Forelimb muscle (tissue), 1 donor: ENCODE measurements at places on chromosomes 4 and X. TPM values are rescaled to one million over a fixed set of nuclear protein-coding genes. Genes with fewer than 3 reads are reported as not detected.

GRCh38 chr4:68011684-68012083, 48.4 kb upstream of the TMPRSS11A start:
- no peak for DNase-seq

GRCh38 chr4:107133965-107134653, 98.0 kb upstream of the DKK2 start:
- no peak for DNase-seq

DNA sequence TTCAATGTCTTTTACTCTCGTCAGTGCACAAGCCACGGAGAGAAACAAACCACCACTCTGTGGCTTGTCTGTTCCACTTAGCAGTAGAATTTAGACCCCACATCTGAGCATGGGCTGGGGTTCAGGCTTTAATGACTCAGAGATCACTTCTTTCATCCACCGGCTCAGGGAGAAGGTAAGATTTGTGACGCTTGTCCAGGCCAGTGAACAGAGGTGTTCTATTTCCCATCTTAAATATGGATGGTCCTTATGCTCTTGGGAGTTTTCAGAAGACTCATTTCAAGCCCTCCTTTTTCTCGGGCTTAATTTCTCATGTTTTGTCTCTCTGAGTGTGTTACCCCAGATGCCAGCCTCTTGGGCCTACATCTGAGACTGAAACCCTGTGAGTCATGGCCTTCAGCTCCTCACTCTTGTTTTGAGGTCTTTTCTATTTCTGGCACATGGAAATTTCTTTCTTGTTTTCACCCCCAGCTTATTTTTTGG, 127.4 kb upstream of the SFRP2 start:
- no peak for DNase-seq

DNA sequence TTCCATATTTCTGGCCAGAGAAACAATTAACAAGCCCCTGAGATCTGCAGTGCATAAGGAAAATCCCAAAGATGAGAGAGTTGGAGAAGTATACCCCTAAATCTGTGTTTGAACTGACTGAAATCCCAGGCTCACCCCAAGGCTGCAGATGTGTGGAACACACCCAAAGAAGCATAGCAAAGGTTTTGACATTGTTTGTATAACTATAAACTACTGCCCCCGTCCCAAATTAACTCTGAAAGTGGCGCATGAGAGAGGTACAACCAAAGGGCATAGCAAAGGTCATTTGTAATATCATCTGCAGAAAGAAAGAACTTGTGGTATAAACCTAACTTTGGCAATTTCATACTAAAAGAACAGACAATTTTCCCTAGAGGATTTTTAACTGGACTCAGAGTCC, 157.9 kb downstream of the DCAF12L1 start:
- no peak for DNase-seq

DNA sequence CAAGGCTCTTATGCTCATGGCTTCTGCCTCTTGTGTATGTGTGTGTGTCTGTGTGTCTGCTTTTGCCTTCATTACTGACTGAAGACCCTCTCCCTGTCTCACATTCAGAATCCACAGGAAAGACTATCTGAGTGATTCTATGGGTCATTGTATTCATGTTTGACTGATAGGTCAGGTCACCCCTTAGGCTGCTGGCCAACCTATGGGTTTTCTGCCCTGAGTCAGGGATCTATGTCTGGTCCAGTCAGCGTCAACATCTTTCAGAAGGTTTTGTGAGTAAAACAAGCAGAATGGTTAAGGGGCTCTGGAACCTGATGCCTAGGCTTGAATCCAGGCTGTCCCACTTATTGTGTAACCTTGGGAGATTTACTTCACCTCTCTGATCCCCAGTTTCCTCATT, 30.5 kb downstream of the NHSL2 start:
- DNase-seq, result no peak

- no peak for DNase-seq
Measured at GRCh38 chr4:108729731-108730130, 33.1 kb downstream of the ETNPPL start.

- no peak for DNase-seq
Measured at GRCh38 chrX:140050906-140051305, 85.6 kb upstream of the CXorf66 start.

Gene H2BW2
- polyA plus RNA-seq, result 0.40 TPM

- DNase-seq, result no peak
Measured at GRCh38 chrX:7093305-7093704, 54.2 kb upstream of the STS start.
